ENCODE measurements at places on chromosomes 4 and X.

DNA sequence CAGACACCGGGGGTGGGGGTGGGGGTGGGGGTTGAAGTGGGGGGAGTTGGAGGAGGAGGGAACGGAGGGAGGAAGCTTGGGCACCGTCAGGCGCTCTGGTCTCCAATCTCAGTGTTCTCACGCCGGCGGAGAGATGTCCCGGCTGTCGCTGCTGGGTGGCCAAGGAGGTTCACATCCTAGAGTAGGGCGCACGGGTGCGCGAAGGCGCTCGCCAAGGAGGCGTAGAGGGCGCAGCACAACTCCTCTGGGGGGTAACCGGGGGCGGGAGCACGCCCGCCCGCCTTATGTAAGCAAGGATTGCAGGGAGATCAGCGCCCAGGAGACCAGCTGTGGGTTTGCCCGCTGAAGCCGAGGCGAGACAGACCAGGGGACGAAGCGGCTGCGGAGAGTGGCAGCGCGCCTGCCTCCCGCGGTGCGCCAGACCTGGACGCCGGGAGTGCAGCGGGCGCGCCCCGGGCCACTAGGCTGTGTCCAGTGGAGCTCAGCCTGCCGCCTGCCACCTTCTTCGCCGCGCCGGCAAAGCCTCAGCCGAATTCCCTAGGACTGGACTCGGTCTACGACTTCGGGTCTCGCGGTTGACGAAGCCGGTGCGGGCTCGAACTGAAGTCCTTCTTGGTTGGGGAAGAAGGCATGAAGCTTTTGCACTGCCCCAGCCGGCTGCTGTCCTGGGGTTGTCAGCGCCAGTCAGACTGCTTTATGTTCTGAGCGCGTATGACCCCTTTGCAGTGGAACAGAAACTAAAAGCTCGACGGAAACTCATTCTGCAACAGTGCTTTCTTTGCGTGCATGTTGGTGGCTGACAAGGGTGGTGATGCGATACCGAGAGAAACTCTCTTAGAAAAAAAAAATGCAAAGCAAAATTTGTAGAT lies 707 bp upstream of the UNC5C start:
- DNase-seq: no peak

GRCh38 chr4:118158763-118159375 lies 124.6 kb downstream of the NDST3 start:
- no peak for DNase-seq

DNA sequence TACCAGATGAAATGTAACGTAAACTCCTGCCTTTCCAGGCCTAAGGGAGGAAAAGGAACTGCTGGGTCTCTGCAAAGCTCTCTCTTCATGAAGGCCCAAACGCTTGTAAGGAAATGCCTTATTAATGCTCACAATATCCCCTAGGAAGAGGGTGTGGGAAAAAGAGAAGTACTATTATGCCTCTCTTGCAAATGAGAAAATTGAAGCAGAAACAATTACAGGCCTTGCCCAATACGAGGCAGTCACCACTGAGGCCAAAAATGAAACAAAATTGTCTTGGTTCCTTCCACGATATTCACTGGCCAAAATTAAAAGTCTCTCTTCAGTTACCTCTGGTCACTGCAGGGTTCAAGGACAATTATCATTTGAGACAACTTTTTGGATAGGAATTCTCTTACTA lies 3.2 kb downstream of the SCARB2 start:
- no peak for DNase-seq

DNA sequence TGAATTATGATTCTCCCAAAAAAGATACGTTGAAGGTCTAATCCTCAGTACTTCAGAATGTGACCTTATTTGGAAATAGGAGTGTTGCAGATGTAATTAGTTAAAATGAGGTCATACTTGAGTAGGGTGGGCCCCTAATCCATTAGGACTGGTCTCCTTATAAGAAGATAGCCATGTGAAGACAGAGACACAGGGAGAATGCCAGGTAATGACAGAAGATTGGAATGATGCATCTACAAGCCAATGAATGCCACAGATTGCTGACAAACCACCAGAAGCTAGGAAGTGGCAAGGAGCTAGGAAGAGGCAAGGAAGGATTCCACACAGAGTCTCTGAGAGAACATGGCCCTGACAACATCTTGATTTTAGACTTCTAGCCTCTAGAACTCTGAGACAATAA lies 7.4 kb upstream of the RPS6KA3 start:
- DNase-seq: no peak

DNA sequence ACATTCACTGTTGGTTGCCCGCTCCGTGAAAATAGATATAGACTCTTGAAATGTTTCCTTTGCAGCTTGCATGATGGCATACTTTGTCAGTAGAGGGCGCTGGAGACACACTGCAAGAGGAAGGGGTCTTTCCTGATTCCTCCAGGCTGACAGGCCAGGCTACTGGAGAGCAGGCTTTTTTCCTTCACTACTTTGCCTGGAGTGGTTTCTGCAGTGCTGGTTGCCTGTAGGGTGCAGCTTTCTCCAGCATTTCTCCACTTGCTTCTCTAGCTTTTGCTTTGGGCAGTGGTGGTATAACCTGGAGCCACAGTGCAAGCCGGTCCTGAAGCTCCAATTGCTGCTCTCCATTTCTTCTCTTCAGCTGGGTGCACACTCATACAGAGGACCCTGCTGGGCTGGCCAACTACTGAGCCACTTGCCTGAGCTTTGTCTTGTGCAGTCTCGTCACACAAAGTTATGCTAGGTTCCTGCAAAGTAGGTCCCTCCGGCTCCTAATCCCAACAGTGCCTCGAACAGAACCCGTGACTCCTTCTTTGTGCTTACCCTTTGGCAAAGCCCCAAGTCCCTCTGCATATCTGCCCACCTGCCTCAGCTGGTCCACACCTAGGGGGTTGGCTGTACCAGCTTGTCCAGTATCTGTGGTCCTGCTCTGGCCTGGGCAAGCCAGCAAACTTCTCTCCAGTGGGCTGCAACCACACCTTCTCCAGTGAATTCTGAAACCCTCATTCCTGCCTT lies 46.3 kb downstream of the RASSF6 start:
- DNase-seq: peak; percentile 56

GRCh38 chr4:76310683-76311082 lies 4.2 kb downstream of the STBD1 start:
- no peak for DNase-seq

Measured in kidney epithelial cell (primary cell).